ENCODE measurements at places on chromosomes 5 and 9.

GRCh38 chr5:16505140-16505891 is 39.7 kb upstream of the ZNF622 start:
- no peak for DNase-seq

DNA sequence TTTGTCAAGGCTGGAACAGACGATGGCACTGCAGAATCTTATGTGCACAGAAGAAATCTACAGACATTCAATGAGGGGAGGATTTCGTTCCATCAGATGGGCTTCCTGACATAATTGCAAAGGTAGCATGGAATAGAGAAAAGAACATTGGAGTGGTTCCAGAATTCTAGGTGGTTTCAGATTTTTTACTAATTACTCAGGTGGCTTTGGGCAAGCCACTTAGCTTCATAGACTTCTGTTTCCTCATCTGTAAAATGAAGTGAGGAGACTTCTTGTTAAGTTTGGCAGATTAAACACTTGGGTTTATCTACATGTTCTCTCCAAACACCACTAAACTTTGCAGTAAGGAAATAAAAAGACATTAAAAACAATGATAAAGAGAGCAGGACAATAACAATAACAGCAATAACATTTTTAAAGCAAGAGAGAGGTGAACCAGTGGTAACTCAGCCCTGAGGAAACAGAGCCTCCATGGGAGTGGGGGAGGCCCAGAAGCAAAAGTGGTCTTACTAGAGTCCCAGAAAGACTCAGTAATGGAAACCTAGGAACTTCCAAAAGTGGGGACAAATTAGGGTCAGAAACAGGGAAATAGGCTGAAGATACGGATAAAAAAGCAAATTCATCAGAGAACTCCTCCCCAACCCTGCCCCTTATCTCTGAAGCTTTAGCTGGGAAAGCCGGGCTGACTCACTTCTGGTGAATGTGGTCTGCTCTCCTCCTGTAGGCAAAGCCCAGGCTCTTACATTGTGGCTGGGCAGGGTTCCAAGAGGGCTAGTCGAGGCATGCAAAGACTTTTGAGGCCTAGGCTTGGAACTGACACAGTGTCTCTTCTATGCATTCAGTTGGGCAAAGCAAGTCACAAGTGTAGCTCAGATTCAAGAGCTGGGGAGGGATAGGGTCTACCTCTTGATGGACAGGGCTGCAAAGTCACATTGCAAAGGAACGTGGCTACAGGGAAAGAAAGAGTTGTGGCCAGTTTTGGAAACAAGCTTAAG is 11.8 kb upstream of the ACTBL2 start:
- peak; percentile 99 for DNase-seq

DNA sequence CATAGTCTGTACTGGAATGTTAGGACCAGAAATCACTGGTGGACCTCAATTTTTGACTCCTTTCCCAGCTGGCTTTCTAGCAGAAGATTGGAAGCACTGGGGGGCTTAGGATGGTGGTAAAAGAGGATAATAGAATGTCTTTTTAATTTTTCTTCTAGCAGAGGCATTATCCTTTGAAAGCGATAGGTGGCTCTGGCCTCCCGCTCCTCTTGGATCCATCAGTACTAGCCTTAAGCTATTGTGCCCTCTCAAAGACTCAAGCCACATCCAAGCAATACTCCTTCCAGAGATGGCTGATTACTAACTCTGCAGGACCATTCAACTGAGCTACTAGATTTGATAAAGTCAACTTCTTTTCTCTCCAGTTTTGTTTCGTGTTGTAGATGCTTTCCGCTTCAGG is 610.6 kb downstream of the CDH12 start:
- no peak for DNase-seq

DNA sequence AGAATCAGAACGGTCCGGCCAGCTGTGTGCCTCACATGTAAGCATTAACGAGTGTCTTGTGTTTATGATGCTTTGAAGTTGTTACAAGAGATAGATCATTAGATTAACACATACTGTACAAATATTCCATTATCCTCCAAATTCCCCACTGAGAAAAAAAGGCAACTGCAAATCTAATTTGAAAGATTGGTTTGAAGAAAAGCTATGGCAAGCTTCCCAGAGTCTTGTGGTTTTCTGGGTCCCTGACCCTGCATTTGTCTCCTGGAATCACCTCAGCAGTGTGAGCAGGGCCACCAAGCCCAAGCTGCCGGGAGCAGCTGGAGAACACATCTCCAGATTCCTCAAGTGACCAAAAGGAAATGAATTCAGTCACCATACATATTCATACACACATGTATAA is 36.9 kb upstream of the ADAMTS16 start:
- DNase-seq, result no peak

GRCh38 chr9:14173713-14174112 is 140.2 kb downstream of the NFIB start:
- DNase-seq, result no peak

Data from fibroblast of skin of right quadriceps (primary cell).